Activated CD4-positive, alpha-beta T cell treated with anti-CD3 and anti-CD28 coated beads for 24 hours (primary cell): ENCODE measurements at places on chromosomes 6 and 20.

GRCh38 chr20:61052195-61052750 lies 199.8 kb upstream of the CDH4 start:
- DNase-seq = no peak

DNA sequence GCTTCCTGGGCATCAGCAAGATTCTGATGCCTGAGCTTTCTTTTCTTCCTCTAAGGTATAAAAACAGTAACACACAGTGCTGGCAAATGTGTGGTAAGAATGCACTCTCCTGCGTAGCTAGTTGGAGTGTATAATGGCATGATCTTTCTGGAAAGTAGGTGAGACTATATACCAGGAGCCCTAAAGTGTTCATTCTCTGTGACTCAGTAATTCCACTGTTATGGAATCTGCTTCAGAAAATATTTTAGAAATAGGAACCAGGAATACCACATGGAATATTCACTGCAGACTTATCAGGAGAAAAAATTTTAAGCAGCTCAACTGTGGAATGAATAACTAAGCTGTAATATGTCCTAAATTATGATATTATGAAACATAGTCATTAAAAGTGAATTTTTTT lies 16.9 kb upstream of the CSE1L start:
- no peak for DNase-seq

GRCh38 chr20:10006447-10007090 lies 28.2 kb upstream of the ANKEF1 start:
- DNase-seq = no peak

- no peak for DNase-seq
Observed at GRCh38 chr6:147765541-147765940, 257.1 kb downstream of the SAMD5 start.

GRCh38 chr20:49636447-49636846 lies 68.5 kb upstream of the PTGIS start:
- no peak for DNase-seq

DNA sequence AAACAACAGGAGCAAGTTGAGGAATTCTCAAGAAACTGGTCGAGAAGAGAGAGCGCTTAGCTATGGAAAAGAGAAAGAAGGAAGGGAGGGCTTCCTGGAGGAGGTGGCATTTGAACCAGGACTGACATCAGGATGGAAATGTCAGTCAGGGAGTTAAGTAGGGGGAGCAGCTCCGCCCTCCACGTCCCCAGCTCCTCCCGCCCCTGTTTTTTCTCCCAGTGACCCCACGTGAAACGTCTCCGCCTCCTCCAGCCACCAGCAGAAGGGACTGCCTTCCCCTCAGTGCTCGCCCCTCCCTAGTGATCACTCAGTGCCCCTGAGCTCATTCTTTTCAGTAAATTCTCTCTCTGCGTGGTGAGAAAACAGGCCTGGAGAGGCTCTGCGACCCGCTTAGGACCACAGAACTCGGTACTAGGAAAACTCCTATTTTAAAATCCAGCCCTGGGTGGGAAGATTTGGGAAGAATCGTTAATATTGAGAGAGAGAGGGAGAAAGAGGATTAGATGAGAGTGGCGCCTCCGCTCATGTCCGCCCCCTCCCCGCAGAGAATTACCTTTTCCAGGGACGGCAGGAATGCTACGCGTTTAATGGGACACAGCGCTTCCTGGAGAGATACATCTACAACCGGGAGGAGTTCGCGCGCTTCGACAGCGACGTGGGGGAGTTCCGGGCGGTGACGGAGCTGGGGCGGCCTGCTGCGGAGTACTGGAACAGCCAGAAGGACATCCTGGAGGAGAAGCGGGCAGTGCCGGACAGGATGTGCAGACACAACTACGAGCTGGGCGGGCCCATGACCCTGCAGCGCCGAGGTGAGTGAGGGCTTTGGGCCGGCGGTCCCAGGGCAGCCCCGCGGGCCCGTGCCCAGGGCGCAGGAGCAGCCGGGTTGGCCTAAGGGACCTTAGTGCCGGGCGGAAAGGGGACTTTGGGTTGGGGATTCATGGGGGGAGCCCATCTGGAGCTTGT lies 4.6 kb downstream of the HLA-DPB1 start:
- no peak for DNase-seq

DNA sequence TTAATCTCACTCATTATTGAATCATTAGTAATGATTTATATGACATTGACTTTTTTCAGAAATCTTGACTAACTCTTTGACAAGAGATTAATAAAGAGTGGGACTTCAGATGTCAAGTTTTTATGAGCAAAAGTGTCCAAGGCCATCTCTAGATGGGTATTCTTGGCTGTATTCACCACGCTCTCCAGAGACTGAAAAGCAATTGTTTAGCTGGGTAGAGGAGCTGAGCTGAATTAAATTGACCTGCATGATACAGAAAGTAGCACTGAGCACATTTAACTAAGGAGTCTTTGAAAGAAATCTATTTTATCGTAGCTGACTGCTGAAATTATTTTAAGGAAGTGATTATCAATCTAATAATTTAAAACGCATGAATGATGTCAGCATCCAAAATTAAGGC lies 89.4 kb downstream of the LINC00237 start:
- DNase-seq = no peak

- DNase-seq = no peak
Observed at GRCh38 chr6:139406577-139407343, 32.3 kb upstream of the CITED2 start.
